ENCODE measurements at places on chromosomes 7 and 10.

GRCh38 chr10:909831-910230 is 21.7 kb downstream of the LARP4B start:
- DNase-seq, result no peak

DNA sequence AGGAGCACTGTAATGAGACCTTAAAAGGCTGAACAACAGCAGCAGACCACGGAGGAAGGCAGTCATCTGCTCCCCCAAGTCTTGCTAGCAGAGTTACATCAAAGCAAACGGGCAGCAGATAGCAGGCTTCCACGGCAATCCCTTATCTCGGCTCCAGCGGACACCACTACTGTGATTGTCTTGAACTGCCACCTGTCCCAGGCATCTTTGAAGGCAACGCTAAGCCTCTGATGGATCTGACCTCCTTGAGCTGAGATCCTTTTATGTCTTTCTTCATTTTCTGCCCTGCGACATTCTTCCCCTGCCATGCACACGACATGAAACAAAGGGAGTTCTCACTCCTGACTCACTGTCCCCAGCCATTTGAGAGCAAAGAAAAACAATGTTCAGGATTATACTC is 111.7 kb downstream of the GLI3 start:
- no peak for DNase-seq

DNA sequence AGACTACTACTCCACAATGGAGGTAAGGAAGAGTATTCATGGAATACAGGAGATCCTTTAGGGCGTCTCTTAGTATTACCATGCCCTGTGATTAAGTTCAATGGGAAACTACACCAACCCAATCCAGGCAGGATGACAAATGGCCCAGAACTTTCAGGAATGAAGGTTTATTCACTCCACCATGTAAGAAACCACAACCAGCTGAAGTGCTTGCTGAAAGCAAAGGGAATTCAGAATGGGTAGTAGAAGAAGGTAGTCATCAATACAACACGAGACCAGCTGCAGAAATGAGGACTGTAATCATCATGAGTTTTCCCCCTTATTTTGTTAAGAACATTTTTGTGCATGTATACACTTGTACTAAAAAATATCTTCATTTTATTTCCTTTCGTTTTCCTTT is 76.6 kb downstream of the GPR37 start:
- DNase-seq, result no peak

GRCh38 chr10:98892523-98892922 is 343.1 kb downstream of the HPSE2 start:
- DNase-seq, result no peak

GRCh38 chr7:30912986-30913811 is 1.5 kb downstream of the AQP1 start:
- peak; percentile 75 for DNase-seq

GRCh38 chr7:141073641-141074161 is at the start of gene TMEM178B:
Gene TMEM178B (plus strand): TSS chr7:141074064.
- DNase-seq, result peak; percentile 18

DNA sequence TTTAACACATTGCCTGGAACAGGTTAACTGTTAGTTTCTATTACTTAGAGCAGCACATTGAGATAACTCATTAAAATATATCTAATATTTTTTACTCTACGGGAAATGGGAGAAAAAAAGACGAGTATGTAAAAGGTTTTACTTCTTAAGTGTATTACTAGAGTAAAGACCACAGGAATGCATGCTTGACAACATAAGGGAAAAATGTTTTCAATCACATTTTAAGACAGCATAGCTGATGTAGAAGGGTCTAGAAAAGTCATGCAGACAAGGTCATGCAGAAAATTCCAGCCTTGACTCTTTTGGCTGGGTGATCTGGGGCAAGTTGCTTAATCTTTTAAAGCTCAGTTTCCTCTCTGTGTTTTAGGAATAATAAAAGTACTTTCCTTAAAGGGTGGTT is 806.2 kb downstream of the CNTNAP2 start:
- no peak for DNase-seq

Measured in right hindlimb (tissue), 1 donor.